Activated T-helper 9 cell treated with anti-CD3 and anti-CD28 coated beads, Interleukin-2, amount 50 U/mL, for 16 hours (primary cell): ENCODE measurements at places on chromosomes 4 and X.

GRCh38 chr4:181968371-181968770 lies 274.8 kb upstream of the TENM3 start:
- no peak for DNase-seq

DNA sequence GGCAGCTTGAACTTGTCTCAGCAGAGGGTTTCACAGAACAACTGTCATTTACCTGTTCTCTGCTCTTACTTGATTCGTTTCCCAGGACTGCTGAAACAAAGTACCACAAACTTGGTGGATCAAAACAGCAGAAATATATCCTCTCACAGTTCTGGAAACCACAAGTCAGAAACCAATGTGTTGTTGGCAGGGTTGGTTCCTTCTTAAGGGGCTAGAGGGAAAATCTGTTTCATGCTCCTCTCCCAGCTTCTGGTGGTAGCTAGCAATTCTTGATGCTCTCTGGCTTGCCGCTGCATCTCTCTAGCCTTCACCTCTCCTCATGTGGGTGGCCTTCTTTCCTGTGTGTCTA lies 4.7 kb downstream of the TLR8 start:
- DNase-seq, result no peak

DNA sequence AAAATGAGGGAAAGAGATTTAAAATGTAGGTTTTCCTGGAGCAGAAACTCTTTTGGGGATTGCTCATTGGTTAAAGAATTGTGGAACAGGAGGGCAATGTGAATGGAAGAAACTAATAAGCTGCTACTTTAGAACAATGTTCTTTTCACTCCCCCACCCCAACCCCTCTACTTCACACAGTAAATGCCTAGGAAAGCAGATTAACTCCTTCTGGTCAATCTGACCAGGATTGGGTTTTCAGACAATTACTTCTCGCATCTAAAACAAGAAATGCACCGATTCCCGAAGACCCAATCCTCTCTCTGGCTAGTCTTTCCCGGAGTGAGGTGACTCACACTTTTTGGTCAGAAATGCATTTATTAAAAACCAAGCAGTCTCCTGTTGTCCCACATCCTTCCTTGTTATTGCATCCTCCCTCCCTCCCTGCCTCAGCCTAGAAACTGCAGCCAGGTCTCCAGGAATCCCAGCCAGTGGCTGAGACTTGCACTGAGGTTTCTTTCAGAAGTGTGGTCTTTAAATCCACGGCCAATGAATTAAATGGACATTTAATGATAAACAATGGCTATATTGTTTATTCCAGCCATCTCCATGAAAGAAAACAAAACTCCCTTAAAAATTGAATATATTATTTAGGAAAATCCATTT lies 21.4 kb downstream of the MFAP3L start:
- DNase-seq, result no peak

- peak; percentile 5 for DNase-seq
Observed at GRCh38 chr4:26787461-26788340, 72.9 kb upstream of the STIM2 start.

GRCh38 chr4:121252224-121252806 lies 88.2 kb upstream of the TNIP3 start:
- DNase-seq, result peak; percentile 33

DNA sequence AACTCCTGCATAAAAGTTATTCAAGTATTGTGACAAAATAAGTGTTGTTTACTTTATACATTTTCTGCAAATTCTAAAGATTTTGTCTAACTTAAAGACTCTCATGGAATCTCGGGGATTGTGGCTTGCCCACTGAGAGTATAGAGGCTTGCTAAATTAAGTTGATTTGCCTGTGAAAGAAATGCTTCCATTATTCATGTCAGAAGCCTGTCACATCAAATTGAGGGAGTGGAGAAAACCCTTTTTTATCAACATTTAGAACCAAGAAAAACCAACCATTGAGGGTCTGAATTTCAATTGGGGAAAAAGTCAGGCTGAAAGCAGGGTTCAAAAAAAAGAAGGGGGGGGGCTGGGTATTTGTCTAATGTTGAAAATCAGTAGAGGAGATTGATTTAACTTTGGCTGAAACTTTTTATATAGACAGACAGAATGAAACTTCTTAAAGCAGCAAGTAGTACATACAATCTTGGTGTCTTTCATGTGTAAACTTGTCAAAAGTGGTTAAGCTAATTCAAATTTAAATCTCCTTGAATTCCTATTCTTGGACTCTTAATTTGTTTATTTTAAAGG lies 144.8 kb upstream of the CXorf66 start:
- no peak for DNase-seq

- DNase-seq, result no peak
Observed at GRCh38 chr4:71841336-71841735, 57.5 kb upstream of the GC start.

- DNase-seq, result no peak
Observed at GRCh38 chr4:76035799-76036380, at the start of gene CXCL11. TSS of gene CXCL11 (minus strand) at chr4:76036070. CDS start at chr4:76035987, 83 bp downstream.
